ENCODE measurements at places on chromosomes 16 and 17. TPM values are rescaled to one million over a fixed set of nuclear protein-coding genes. Genes with fewer than 3 reads are reported as not detected.

- no peak for DNase-seq
Measured at GRCh38 chr16:85567101-85567866, 45.8 kb upstream of the GSE1 start.

The KCNH6 gene
- total RNA-seq, result not detected

- no peak for DNase-seq
Measured at GRCh38 chr17:14211801-14212200, 24.9 kb downstream of the CDRT15 start.

- DNase-seq, result no peak
Measured at GRCh38 chr16:68283801-68284598, 19.7 kb downstream of the SLC7A6 start.

The KRTAP4-12 gene
- not detected for total RNA-seq

DNA sequence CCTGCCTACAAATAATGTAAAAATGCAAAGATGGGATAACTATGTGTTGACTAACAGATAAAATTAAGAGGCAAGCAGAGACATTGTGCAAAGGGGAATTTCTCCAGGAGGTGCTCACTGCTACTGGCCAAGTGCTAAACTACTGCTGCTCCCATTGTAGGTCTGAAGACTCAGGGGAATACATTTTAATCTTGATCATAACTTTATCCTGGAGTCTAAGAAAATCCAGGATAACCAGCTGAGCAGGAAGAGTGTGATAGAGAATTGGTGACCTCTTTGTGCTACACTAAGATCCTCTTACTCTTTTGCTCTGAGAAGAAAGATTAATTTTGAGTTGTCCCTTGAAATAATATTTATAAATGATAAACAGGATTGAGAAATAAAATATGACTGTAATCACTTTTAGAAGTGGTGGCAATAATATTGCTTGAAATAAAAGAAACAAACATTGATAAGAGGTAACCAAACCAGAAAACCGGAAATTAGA lies 5.9 kb downstream of the RNF43 start:
- no peak for DNase-seq

The C17orf67 gene
- total RNA-seq, result 2.6 TPM

Data from GM12878 (cell line).